Hematopoietic multipotent progenitor cell treated with erythropoietin and hydrocortisone succinate and interleukin-3 and kit ligand, for 15 days (in vitro differentiated cells): ENCODE measurements at places on chromosomes 2 and 18.

DNA sequence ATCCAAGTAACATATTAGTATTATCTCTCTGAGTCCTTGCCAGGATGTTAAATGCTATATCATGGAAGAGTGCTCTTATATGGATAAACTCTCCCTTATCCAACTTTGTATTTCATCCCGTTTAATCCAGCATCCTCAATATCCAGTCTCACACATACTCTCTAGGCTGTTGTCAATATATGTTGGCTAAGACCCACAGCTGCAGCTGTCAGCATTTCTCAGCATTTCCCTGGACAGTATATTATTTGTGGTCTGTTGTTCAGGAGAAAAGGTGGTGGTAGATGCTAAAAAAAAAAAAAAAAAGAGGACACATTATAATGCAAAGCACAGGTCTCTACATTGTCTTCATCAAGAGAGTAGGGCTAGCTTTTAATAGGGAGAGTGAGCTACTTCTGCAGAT lies 1368.0 kb upstream of the ZEB2 start:
- no peak for DNase-seq

GRCh38 chr2:127347734-127348392 lies 39.9 kb downstream of the MAP3K2 start:
- no peak for DNase-seq

GRCh38 chr2:195514365-195514764 lies 142.7 kb upstream of the SLC39A10 start:
- no peak for DNase-seq

GRCh38 chr2:223826995-223827394 lies 10.4 kb downstream of the AP1S3 start:
- no peak for DNase-seq

DNA sequence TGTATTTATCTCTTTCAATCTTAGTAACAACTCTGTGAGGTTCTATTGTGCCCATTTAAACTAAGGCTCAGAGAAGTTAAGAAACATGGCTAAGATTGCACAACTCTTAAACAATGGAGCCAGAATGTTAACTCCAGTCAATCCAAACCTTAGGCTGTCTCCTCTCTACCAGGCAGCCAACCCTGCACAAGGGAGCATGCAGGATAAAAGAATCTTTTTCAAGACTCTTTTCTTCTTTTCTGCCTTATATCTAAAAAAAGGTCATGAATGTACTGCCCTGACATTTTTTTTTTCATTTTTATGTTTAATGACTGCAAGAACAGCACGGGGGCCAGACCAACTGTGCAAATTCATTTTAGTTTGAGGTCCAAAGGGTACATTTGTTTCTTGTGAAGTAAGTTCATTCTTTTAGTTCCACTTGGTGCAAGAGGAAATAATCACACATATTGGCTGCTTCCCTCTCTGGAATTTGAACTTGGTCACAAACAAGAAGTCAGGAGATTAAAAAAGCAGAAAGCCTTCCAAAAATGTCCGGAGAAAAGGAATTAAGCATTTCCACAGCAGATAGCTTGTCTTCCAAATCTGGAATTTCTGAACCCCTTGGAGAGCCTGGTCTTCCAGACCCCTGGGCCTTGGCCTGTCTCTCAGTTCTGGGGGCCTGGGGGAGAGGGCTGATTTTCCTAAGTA lies 96.0 kb upstream of the RIOK3 start:
- no peak for DNase-seq

DNA sequence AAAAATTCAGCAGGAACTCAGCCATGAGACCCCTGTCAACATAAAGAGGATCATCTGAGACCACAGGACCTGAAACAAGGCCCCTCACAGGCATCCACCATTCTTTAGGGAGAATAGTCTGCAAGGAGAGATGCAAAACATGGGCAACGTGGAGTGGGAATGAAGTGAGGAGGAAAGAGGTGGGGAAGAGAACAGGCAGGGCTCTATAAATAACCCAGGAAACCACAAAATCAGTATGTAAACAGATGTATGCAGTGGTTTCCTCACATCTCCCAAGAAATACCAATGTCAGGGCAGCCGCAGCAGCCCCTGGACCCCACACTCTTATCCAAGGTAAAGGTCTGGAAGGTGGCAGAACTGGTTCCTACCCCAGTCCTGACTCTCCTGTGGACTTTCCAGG lies 168.5 kb downstream of the EN1 start:
- no peak for DNase-seq

GRCh38 chr18:48673853-48674721 lies 135.3 kb downstream of the CTIF start:
- DNase-seq, result no peak

GRCh38 chr2:174588463-174588862 lies 9.1 kb downstream of the WIPF1 start:
- no peak for DNase-seq

DNA sequence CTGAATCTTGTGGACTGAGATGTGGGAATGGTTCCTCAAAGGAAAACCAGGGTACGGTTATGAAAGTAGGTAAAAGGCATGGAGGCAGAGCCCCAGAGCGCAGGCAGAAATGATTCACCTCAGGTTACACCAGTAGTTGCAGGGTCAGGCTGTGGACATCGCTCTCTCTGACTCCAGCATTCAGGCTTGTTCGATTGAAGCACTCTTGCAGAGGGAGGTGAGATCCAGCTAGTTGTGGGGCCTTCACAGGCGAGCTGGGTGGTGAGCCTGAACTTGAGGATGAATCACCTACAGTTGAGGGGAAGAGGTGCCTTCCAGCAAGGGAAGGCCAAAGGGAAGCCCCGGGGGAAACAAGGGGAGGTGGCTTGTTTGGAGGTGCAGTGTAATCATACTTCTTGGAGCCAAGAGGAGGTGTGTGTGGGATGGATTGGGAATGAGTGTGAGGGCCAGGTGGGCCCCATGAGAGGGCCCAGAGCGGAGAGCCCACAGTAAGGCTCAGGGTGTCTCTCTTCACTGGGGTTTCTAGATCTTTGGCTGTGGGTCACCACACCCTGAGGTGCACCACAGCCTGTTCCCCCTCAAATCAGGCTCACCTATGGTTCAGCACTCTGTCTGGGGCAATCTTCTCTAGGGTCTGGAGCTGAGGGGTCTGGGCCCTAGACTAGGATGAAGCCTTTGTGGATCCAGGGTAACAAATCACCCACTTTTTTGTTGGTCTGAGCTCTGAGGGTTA lies 48.5 kb upstream of the MCFD2 start:
- DNase-seq, result no peak

GRCh38 chr18:76497021-76497420 lies 2.0 kb upstream of the ZNF516 start:
- no peak for DNase-seq
